Posterior vena cava (tissue), 2 donors: ENCODE measurements at places on chromosomes 11 and 22.

DNA sequence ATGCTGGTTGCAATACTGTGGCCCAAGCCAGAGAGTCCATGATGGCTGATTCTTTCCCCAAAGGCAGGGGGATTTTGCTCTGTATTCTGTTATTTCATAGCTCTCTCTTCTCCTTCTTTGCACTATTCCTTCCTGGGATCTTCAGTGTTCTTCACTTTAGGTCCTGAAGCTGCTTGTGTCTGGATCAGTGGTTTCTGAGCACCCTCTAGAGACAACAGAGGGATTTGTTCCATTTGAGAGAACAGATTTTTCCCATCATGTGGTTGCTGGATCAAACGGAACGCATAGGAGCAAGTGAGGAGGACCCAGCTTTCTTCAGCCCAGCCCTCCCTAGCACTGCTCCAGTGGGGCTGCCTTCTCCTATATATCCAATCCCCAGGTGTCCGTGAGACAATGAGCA, 68.7 kb upstream of the SYN3 start:
- DNase-seq, result no peak

DNA sequence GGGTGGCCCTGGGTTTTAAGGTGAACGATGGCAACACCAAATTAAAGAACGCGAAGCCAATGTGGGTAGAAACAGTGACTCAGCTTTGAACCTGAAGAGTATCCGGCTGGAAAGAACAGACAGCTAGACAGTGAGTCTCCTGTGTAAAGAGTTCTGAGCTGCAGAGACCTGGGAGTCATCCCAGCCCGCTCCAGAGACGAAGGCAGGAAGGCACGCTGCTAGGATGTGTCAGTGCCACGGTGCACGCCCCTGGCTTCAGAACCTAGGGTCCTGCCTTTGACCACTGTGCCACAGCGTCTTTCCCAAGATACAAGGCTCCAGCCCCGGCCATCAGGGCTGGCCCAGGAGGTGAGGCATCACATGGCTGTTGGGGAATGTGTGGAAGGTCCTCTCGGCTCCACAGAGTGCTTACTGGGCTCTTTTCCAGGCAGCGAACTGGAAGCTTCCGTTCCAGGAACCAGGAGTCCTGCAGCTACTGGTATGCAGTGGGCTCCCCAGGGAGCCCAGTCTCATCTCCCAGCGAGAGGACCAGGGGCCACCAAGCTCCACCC, 29.9 kb downstream of the LRFN4 start:
- DNase-seq, result no peak

- DNase-seq, result no peak
These were observed 146.0 kb upstream of the SEZ6L start for GRCh38 chr22:26023104-26023775.

DNA sequence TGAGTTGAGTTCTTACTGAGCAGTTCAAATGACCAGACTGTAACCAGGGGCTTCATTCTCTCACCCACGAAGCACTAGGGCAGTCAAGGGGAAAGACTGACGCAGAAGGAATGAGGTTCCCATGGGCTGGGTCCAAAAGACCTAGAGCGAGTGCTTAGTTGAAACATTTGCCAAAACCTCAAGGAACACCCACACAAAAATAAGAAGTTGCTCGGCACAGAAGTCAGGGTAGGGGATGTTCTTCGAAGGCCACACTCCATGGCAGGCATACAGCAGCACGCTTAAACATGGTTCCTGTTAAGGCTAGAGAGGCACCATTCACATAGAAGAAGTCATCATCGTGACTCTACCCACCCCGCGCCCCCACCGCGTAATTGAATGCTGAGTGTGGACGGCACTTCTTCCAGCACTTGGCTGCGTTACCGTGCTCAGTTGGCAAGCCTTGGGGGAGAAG, 52.9 kb downstream of the TIMP3 start:
- DNase-seq, result no peak

GRCh38 chr11:108226036-108226435, 3.2 kb downstream of the ATM start:
- no peak for DNase-seq

DNA sequence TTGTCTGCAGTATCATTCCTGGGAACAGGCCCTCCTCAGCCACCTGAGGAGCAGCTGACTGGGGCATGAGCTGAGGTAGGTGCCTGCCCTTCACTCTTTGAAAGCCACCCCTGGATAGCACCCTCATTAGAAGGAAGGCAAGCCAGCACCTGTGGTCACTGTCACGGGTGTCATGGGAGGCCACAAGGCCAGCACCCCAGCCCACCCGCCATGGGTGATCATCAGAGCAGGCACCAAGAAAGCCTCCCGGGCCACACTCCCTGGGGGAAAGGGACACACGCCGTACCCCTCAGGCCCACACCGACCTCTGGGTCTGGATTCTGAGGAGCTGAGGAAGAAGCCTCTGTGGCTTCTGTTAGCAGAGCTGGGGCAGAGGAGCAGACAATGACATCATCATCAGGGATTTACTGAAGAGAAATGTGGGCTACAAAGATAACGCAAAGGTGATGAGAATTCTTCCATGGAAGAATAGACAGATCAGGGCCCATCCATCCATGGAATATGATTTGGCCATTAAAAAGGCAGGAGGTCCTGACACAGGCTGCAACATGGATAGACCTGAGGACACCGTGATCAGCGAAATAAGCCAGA, 16.7 kb upstream of the NAP1L4 start:
- DNase-seq, result peak; percentile 56

- no peak for DNase-seq
These were observed 11.7 kb downstream of the SLC35C1 start for GRCh38 chr11:45816614-45817013.

DNA sequence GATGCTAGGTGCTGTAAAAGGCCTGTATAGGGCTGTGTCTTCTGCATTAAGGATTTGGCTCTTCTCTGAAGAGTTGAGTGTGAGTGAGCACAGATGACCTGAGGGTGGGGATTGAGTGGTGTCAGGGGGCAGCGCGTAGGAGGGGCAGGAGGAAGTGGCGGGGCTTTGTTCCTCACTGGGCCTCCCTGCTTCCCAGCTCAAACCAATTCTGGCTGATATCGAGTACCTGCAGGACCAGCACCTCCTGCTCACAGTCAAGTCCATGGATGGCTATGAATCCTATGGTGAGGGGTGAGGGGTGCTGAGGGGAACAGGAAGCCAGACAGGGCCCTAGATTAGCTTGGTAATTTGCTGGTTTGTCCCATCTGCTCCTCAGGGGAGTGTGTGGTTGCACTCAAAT, 9.1 kb downstream of the PHOX2A start:
- no peak for DNase-seq

GRCh38 chr22:21902296-21903087, 35.0 kb upstream of the MAPK1 start:
- peak; percentile 36 for DNase-seq

DNA sequence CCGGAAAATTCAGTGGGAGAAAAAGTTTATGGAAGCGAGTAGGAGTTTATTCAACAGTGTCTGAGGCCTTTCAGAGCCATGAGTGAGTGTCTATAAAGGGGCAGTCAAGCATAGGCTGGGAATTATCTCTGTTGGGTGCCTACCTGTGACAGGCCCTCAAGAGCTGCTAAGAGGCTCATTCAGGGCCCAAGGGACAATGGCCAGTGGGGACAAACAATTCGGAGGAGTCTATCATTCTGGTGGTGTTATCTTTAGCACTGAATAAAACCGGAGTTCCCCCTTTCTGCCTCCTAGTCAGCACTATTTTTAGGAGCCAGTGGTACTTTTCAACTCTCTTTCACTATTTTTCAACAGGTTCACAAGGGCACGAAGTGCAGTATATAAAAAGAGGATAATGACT, 89.5 kb upstream of the HTATIP2 start:
- DNase-seq, result no peak

- DNase-seq, result no peak
These were observed 13.8 kb downstream of the PRRG4 start for GRCh38 chr11:32843544-32843943.

- DNase-seq, result no peak
These were observed 53.9 kb downstream of the CTNND1 start for GRCh38 chr11:57815476-57815875.

DNA sequence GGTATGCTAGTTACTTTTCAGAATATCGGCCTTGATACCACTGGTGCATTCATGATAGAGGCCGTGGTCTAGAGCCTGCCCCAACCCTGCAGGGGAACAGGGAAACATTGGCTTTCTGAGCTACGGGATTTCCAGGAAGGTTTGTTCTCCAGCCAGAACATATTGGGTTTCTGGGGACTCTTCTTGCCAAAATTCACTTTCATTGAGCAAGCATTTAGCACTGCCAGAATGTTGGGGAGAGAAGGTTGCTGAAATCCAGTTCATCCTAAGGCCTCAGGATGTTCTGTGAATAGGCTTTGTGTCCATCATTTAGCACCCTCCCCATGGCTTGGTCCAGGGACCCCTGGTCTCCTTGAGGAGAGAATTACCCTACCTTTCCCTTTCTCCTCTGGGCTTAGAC, 36.7 kb downstream of the DRG1 start:
- no peak for DNase-seq

- no peak for DNase-seq
These were observed 101.2 kb upstream of the RAG2 start for GRCh38 chr11:36699271-36699670.

DNA sequence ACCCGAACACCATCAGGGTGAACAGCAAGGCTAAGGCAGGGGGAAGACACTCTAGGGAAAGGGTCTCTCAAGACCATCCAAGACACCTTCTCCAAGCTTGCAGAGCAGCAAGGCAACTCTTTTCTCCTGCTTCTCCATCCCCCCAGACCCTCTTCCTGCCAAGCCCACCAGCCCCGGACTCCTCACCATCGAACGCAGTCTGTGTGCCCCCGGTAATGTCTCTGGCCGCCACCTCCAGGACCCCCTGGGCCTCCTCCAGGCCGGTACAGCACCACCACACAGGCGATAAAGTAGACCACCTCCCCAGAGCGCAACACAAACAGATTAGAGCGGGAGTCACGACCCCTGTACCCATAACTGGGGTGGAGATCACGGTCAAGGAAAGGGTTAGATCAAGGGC, 3.8 kb downstream of the EML3 start:
- no peak for DNase-seq

DNA sequence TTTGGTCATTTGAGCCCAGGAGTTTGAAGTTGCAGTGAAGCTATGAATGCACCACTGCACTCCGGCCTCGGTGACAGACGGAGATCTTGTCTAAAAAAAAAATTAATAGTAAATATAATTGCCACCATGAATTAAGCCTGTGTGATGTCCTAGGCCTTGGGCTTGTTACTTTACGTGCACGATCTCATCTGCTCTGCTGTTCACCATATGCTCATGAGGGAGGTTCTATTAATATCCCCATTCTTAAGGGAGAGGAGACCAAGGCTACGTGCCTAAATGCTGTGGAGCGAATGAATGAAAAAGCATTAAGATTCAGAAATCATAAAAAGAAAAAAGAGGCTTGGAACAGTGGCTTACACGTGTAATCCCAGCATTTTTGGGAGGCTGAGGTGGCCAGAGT, 2.6 kb upstream of the ATG2A start:
- DNase-seq, result no peak
